GM19239 (cell line): ENCODE measurements at places on chromosomes 2 and 18.

DNA sequence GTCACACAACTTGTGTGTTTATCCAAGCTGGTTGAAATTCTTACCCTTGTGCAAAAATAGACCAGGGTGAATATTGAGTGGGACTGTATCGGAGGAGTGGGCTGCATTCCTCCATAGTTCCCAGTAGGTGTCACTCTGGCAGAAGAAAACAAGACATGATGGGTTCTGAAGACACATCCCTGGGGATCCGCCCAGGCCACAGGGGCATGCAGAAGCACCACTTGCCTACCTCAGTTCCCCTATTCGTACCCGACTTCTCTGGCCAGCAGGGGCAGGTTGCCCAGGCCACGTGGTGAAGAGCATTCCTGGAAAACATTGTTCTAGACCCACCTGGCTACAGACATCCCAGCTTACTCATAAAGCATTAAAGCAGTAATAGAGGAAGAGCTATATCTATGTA is 168.2 kb downstream of the FAM210A start:
- DNase-seq: peak; percentile 63

DNA sequence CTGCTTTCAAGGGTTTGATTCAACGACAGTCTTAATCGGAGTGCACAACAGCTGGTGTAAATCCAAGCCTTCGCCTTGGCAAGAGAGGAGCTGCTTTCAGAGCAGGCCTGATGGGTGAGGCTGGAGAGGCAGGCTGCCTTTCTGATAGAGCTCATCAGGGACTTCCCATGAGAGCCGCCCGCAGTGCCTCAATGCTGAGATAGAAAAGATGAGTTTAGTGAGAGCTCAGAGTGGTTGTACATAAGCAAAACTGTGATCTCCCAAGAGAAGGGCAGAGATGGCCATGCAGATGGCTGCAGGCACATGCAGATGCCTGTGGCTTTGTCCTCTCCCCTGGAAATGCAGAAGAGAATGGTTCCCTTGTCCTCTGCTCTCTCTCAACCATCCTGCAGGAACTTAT is 122.1 kb downstream of the ARL4C start:
- no peak for DNase-seq

DNA sequence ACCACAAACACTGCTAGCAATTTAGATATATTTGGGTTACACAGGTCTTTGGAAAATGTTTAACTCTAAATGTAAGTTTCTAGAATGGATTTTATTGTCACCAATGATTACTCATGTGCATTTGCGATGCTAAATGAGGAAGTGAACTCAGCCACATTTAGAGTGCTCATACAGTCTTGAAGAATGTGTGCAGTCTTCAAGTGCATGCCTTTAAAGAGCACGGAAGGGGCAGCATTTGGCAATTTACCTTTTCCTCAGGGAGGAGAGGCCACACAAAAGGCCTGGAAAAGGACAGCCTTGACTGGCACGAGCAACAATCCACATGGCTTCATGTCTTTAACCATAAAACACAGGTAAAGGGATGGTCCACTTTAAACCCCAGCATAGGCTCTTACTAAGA is 78.5 kb upstream of the STK17B start:
- DNase-seq: no peak

DNA sequence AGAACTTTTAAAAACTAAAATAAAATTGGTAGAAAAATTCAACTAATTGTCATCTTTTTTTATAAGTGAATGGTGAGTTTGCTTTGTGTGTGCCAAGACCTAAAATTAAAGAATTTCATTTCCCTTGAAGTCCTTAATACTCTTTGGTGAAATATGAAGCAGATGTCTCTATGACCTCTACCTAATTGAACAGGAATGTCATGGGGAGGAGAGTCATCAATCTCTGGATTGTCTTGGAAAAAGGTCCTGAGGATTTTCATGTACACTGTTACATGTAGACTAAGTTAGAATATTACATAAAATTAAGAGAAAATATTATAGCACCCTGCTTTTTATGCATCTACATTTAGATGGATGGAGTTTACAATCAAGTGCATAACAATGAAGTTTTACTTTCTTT is 177.9 kb upstream of the LRP1B start:
- DNase-seq: no peak

DNA sequence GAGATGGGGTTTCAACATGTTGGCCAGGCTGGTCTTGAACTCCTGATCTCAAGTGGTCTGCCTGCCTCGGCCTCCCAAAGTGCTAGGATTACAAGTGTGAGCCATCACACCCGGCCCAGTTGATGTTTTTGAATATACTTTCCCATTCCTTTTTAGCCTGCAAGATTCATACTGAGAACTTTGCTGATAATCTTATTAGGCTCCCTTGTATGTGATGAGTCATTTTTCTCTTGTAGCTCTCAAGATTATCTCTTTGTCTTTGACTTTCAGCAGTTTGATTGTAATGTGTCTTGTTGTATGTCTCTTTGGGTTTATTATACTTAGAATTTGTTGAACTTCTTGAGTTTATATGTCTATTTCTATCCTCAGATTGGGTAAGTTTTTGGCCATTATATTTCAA is 81.4 kb downstream of the OTX1 start:
- no peak for DNase-seq

- no peak for DNase-seq
These were observed 8.5 kb downstream of the SP9 start for GRCh38 chr2:174343343-174343622.

DNA sequence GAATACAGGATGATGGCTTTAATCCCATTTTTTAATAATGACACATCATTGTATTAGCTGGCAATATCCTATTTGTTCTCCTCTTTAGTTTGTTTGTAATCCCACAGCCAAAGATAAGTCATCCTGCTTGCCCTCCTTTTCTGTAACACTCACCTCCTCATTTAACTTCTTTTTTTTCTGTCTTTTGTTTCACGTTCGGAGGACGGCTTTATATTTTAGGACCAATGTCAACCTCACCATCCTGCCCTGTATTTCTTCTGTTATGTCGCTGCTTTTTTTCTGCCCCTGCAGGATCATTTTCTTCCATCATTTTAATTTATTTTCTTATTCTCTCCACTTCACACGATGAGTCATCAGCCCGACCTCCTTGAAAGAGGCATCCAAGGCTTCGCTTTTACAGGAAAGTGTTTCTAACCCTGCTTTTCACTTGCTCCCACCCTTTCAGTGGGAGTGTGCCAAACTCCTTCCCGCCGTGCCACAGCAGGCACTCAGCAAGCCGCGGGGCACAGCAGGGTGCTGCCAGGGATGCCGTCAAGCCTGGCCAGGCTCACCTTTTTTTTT is 11.4 kb downstream of the RAB31 start:
- DNase-seq: no peak

GRCh38 chr2:105540642-105541041 is 141.8 kb upstream of the FHL2 start:
- no peak for DNase-seq

DNA sequence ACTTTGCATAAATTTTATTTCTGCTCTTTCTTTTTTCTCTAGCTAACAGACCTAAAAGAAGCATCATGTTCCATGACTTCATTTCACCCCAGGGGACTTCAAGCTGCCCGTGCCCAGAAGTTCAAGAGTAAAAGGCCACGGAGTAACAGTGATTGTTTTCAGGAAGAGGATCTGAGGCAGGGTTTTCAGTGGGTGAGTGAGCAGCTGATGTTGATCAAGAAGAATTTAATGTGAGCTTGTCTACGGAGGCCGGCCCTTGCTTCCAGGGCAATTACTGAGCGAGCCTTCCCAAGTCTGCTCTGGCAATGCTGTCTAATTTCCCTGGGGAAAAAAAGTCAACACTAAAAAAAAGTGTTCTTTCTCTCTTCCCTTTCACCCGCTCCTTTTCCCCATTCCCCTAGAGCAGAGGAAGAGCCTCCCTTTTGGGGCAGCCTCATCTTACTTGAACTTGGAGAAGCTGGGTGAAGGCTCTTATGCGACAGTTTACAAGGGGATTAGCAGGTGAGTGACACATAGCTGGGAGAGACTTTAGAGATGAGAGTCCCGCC is 1.2 kb downstream of the CDK15 start:
- DNase-seq: no peak

GRCh38 chr2:14843507-14844204 is 211.1 kb downstream of the LRATD1 start:
- DNase-seq: no peak

DNA sequence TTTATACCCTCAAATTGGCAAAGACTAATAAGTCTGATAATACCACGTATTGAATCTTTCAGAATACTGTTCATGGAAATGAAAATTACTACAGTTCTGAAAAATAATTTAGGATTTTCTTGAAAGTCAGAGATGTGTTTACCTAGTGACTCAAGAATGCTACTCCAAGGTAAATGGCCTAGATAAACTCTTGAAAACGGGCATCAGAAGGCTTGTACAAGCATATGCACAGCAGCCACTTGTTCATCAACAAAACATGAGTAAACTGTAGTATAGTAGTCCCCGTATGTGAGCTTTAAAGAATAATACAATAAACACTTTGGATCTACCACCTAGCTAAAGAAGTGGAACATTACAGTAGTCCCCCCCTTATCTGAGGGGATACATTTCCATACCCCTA is 157.5 kb downstream of the THADA start:
- DNase-seq: no peak

- no peak for DNase-seq
These were observed 47.7 kb upstream of the EHBP1 start for GRCh38 chr2:62657783-62658182.

- DNase-seq: no peak
These were observed 29.5 kb downstream of the TNP1 start for GRCh38 chr2:216830346-216830745.

GRCh38 chr2:239605976-239606375 is 205.2 kb upstream of the HDAC4 start:
- no peak for DNase-seq

DNA sequence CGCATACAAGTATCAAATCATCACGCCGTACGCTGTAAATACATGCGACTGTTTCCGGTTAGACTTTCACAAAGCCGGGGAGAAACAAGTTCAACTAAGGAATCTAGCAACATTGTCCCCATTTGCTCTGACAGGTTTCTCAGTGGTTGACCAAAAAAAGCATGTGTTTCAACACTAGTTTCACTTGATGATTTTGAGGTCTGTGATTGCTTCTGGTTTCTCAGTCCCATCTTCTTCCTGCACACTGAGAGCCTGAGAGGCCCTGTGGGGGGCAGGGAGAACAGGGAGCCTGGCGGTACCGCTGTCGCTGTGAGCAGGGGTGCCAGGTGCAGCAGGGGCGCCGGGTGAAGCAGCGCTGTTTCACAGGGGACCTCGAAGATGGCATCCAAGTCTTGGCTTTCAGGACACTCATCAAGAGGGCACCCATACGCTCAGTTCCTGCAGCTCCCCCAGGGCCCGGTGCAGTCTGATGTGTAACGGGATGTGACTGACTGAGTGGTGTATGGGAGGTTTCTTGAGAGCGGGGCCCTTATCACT is 270.9 kb downstream of the TWIST2 start:
- DNase-seq: no peak

DNA sequence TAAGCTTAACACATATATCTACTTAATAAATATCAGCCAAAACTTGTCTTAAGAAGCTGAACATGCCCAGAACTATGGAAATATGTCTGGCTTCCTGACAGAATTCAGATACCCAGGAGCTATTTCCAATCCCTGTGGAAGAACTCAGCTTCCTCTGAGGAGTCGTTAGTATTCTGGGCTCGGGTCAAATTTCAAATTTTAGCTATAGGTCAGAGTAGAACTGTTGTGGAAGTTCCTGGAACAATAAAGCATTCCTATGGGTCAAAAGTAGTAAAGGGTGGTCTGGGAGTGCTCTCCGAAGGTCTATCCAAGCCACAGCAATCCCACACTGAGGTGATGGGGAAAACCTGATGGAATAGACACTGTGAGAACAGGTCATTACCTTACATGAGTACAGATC is 342.7 kb upstream of the CHST9 start:
- DNase-seq: no peak

DNA sequence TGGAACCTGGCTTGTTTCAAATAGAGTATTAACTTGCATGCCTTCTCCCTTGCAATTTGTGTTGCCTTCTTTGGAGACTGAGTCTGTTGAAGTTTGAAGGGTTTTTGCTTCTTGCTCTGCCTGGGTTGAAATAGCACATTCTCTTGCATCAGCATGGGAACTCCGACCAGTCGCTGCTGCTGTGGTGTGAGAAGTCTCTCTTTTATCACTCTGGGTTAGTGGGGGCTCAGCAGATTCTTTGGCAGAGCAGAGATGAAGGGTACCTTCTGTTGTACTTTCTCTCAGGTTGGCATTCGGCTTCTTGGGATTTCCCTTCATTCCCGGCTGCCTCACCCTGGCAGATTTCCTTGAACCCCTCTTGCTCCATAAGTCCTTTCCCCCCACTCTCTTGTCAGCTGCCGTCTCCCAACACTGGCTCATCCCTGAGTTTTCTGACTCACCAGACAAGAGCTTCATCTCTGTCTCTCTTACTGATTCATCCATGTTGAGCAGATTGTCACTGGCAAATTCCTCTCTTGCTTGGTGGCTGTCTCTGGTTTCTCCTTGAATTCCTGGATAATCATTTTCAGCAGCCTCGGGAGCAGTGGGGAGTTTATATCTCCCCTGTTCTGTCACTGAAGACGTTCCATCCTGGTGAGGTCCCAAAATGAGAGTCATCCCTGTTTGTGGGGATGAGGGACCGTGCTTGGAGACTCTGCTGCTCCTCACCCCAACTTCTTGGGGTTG is 49.9 kb downstream of the ALPK2 start:
- no peak for DNase-seq

- DNase-seq: no peak
These were observed 89.6 kb downstream of the PRELID3A start for GRCh38 chr18:12497296-12497695.

DNA sequence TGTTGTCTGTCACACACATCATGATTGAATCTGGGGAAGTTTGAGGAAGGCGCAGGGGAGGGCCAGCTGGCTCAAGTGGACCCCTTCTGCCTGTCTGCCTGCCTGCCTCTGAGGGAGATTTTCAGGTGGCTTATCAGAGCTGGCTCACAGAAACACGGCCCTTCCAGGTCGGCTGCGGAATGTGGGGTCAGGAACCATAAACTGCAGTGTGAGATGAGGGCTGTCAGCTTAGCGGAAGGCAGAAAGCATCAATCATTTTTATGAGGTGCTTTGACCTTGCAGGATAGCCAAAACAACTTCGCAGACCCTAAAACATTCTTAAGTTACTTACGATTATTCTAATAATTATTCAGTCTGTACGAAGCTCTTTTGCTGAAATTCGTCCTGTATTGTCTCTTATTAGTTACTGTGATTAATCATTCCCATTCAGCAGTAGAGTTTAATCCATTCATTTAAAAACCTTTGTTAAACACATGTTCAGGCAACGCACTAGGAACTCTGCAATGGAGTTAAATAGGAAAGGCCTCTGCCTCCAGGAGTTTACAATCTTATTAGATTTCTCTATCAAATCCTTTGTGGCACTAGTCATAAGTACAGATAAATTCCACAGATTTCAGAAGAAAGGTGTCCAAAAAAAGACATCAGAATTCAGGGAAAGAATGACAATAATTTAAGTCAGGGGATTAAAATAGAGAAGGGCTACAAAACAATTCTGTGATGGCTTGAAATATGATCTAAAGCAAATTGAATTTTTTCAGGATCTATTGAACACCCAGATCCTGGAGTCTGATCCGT is 371.6 kb downstream of the HRH4 start:
- DNase-seq: no peak
